ENCODE measurements at places on chromosomes 2 and 18.
A peak's percentile ranks its signal among the peaks of the same experiment; 100 is the strongest.

- DNase-seq, result no peak
Observed at GRCh38 chr2:105183555-105184323, 57.8 kb upstream of the GPR45 start.

GRCh38 chr2:67215214-67216055 is 181.7 kb upstream of the ETAA1 start:
- peak; percentile 15 for DNase-seq

DNA sequence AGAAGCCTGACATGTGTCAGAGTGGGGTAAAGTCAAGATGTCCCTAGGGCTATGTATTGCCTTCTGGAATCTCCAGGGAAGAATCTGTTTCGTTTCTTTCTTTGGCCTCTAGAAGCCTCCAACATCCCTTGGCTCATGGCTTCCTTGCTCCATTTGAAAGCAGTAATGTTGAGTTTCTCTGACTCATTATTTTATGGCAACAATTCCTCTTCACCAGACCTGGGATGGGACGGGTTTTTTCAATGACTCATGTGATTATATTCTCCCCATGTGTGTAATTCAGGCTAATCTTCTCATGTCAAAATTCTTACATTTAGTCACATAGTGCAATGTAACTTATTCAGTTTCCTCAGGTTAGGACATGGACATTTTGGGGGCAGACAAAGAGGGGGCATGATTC is 1038.6 kb downstream of the CBLN2 start:
- DNase-seq, result no peak

- DNase-seq, result peak; percentile 82
Observed at GRCh38 chr2:83081826-83082690, 1377.0 kb downstream of the SUCLG1 start.

DNA sequence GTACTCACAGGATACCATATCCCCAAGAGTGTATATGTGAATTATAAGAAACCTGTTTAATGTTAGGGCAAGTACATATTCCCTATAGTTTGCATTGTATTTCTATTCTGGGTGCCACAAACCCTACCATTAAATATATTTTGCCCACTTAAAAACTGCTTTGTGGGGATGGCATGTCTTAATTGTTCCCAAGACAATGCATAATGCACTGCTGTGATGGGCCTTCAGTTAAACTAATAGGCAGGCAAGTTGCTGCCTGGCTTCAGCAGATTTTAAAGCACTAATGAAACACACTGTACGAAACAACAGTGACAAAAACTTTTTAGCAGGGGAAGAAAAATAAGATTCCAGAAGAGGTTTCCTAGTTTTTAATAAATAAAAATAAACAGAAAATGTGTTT is 104.8 kb upstream of the VRK2 start:
- DNase-seq, result no peak

- no peak for DNase-seq
Observed at GRCh38 chr2:52861596-52861995, 906.0 kb upstream of the CHAC2 start.

DNA sequence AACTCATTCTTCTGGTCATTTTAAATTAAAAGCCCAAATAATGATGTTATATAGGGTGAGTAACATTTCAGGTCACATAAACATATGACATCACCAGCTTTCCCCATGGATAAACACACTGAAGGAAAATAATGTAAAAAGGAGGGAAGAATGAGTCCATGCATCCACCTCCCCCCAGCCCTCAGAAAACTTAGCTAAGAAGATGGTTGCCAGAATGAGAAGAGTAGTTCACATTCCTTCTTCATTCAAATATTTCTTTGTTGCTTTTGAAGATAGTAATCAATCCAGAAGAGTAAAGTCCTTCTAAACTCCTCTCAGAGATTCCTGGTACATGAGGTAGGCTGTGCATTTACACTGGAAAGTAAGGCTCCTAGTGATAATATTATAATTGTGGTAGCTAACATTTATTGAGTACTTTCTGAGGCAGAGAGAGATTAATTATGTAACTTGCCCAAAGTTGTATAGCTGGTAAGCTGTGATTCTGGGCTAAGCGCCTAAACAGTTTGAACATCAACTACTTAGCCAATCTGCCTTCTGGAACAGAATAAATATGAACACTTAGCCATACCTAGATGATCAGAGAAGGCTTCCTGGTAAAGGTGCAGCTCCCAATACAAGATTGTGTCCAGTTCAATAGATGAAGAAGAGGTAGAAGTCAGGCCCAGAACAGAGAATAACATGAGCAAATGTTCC is 256.7 kb upstream of the FN1 start:
- no peak for DNase-seq

DNA sequence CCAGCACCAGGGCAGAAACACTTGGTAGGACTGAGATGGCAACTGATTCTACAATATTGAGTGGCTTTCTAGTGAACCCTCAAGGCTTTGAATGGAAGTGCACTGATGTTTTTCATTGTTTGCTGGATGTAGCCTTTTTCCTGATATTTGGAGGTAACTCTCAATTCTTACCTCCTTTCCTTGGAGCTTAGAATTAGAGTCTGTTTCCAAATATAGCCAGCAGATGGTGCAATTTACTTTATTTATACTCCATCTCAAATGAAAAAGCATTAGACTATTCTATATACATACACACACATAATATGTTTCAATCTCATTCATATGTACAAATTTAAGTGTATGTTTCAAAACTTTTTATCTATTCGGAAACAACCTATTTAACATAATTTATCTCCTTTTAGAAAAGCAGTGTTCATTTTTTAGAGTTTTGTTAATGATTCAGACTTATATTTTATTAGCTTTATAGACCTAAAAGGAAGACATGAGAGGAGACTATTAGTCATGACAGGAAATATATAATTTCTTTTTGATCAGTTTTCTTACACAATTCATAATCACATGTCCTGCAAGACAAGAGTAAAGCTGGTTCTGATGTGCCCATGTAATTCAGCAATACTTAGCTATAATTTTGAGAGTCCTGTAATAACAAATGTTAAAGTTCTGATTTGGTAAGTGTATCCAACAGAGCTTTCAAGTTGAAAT is 124.8 kb downstream of the NUP35 start:
- no peak for DNase-seq

GRCh38 chr2:196088203-196088602 is 19.6 kb upstream of the DNAH7 start:
- DNase-seq, result no peak

GRCh38 chr2:230050136-230050535 is 18.6 kb downstream of the SLC16A14 start:
- DNase-seq, result no peak

DNA sequence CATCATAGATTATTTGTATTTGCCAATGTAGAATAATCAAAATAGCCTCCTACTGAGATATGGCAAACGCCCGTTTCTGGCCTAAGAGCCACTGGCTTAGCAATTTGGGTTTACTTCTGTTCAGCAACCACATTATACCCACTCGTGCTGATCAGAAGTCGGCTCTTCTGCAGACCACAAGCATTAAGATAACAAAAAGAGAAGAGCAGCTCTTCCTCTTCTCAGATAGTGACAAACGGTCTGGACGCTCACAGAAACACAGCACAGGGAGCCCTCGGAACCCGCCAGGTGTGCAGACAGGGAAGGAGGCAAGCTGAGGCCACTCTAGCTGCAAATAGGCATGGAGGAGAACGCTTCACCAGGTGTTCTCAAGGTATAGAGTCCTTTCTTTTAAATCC is 164.0 kb downstream of the HDAC4 start:
- DNase-seq, result no peak

DNA sequence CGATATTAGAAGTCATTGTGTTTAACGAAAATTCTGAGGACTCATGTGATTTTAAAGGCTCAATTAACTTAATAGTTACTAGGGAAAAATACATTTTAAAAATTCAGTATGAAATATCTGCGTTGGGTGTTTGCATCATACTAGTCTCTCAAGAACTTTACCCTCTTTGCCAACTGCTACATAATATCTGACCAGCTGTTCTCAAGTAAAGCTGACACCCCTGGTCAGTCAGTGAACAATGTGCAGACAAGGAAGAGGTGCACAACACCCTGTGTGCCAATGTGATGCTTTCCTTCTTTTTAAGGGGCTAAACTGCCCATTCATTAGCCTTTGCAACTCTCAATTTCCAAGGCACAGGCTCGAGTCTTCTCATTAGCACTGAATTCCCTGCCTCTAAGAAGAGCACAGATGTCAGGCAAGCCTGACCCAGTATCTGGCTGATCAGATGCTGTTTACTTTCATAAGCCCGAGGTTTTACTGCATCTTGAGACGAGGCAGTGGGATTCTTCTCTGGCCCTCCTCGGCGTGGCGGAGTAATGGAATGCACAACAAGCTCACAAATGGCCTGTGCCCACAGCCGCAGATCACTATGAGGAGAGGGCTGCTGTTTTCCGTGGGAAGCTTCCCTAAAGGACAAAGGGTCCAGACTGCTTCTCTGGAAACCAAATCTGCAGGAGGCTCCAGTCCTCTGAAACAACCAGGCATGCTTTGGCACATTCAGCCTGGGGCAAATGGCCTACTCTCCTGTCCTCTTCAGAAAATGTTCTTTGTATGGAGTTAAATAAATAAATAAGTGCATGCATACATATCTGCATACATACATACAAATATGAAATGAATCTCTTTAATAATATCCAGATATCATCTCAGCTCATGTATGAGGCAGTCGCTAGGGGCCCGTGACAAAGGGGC is 240.3 kb downstream of the ZNF521 start:
- DNase-seq, result no peak

DNA sequence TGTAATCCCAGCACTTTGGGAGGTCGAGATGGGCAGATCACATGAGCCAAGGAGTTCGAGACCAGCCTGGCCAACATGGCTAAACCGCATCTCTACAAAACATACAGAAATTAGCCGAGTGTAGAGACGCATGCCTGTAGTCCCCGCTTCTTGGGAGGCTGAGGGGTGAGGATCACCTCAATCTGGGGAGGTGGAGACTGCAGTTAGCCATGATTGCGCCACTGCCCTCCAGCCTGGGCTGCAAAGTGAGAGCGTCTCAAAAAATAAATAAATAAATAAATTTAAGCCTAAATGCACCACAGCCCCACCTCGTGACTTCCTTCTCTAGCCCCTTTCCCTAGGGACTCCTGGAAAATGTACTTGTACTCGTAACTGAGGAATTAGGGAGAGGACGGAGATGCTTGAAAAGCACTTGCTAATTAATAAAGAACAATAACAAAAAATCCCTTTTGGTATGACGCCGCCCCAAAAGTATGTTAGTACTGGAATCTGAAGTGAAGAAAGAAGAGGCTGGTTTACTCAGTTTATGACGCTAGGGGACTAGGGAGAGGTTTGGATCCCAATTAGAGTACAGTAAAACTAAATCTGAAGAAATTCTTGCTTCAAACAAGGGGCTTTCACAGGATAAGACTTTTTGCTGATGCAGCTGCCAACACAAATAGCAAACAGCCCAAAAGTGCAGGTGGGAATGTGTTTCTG is 887 bp upstream of the ZNF396 start:
- no peak for DNase-seq

DNA sequence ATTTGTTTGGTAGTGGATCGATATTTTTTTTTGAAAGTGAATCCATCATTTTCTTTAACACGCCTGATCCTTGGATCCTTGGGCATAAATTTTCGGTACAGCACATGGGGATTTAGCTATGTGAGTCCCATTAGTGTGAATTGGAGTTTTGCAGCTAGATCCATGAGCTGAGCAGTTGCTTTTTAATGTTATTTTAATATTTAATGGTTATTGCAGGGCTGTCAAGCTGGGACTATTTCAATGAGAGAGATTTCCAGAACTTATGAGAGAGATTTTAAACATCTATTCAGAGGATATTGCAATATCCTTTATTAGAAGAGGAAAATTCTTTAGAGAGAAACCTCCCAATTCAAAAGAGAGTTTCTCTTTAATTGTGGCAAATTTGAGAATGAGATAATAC is 35.6 kb upstream of the TCF4 start:
- DNase-seq, result no peak

GRCh38 chr18:23038712-23039111 is 96.6 kb upstream of the CABLES1 start:
- DNase-seq, result no peak

DNA sequence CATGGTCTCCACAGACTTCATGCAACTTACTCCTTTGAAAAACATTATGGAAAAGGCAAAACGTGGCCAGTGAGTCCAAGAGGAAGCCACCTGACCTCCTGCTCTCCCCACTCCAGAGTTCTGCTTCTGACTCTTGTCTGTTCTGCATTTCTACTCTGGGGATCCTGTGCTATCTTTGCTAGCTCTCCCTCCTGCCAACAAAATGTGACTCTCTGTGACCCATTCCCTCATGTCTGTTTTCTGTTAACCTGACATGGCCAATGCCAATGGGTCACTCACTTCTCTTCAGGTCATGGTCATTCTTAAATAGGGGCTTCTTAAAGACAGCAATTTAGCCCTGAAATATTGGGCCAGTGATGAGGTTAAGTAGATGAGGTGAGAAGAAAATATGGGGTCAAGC is 210.3 kb downstream of the CDH20 start:
- no peak for DNase-seq

GRCh38 chr2:8806885-8807704 is 30.3 kb downstream of the KIDINS220 start:
- DNase-seq, result no peak

DNA sequence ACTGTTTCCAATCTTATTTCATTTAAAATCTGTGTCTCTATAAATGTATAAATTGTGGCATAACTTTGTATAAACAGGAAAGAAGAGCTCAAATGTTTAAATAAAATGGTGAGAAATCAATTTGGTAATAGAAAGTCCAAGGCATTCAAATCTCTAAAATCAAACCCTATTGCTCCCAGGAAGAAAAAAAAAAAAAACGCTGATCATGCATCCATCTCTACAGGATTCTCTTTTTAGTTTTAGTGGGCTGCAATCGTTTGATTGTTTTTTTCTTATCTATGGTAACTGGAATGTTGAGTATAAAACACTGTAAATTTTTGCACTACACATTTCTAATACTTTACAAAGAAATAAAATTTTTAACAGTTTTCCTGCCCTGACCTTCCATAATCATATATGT is 75.6 kb downstream of the NCKAP1 start:
- DNase-seq, result no peak

DNA sequence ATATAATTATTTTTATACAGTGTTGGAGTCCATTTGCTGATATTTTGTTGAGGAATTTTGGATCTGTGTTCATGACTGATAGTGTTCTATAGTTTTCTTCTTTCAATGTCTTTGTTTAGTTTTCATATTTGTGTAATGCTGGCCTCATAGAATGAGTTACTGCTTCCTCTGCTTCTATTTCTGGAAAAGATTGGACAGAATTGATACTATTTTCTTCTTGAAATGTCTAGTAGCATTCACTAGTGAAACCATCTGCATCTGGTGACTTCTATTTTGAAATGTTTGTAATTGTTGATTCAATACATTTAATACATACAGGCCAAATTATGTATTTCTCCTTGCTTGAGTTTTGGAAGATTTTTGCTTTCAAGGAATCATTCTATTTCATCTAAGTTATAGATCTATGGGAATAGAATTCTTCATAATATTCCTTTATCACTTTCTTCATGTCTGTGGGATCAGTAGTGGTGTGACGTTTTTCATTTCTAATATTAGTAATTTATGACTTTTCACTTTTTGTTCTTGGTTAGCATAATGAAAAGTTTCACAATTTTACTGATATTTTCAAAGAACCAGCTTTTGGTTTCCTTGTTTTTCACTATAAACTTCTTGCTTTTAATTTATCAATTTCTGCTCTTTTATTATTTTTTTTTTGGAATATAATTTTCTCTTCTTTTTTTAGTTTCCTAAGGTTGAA is 509.9 kb upstream of the VRK2 start:
- no peak for DNase-seq
